ENCODE measurements at places on chromosomes 7 and 10.

DNA sequence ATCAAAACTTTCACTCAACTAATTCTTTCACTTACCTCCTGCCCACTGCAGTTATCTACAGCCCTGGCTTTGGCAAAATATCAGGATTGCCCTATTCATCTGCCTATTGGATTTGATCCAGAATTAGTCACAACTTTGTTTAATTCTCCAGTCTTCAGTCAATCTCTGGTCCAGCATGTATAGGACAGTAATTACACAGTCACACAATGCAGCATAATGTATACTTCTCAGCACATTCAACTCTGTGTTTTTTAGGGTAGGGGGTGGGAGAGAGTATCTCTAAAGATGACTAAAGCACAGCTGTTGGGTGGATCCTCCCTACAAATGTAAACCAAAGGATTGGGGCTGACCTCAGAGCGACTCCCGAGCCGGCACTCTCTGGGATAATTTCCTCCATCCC is 17.7 kb upstream of the NRP1 start:
- no peaks in the 10 kb centered on the region for H3K36me3 ChIP-seq
- H3K27ac ChIP-seq = no peak overlapping the region
- H3K27me3 ChIP-seq = no peaks in the 10 kb centered on the region
- no peak overlapping the region for H3K4me3 ChIP-seq
- H3K4me1 ChIP-seq = no peaks in the 10 kb centered on the region

DNA sequence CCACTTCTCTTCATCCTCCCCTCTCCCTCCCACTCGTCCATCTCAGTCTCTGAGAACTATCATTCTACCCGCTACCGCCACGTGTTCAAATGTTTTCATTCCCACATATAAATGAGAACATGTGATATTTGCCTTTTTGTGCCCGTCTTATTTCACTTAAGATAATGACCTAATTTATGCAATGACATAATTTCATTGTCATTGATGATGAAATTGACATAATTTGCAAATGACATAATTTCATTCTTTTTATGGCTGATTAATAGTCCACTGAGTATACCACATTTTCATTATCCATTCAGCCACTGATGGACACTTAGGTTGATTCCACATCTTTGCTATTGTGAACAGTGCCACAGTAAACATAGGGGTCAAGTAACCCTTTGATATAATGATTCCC is 292.3 kb downstream of the GRID1 start:
- no peak overlapping the region for H3K27ac ChIP-seq
- no peak overlapping the region for H3K4me3 ChIP-seq
- no peaks in the 10 kb centered on the region for H3K36me3 ChIP-seq
- H3K4me1 ChIP-seq = peaks cover 5% of the 10 kb centered on the region

GRCh38 chr10:72283131-72283530 is 9.4 kb downstream of the DDIT4 start:
- no peaks in the 10 kb centered on the region for H3K27me3 ChIP-seq
- H3K4me3 ChIP-seq = no peak overlapping the region
- no peak overlapping the region for H3K27ac ChIP-seq
- H3K36me3 ChIP-seq = no peaks in the 10 kb centered on the region
- no peak for DNase-seq

GRCh38 chr7:74380720-74381119 is 73.0 kb upstream of the GTF2IRD1 start:
- H3K36me3 ChIP-seq = peaks cover 5% of the 10 kb centered on the region
- no peaks in the 10 kb centered on the region for H3K27me3 ChIP-seq
- no peak overlapping the region for H3K27ac ChIP-seq
- no peaks in the 10 kb centered on the region for H3K4me1 ChIP-seq
- H3K4me3 ChIP-seq = no peak overlapping the region

DNA sequence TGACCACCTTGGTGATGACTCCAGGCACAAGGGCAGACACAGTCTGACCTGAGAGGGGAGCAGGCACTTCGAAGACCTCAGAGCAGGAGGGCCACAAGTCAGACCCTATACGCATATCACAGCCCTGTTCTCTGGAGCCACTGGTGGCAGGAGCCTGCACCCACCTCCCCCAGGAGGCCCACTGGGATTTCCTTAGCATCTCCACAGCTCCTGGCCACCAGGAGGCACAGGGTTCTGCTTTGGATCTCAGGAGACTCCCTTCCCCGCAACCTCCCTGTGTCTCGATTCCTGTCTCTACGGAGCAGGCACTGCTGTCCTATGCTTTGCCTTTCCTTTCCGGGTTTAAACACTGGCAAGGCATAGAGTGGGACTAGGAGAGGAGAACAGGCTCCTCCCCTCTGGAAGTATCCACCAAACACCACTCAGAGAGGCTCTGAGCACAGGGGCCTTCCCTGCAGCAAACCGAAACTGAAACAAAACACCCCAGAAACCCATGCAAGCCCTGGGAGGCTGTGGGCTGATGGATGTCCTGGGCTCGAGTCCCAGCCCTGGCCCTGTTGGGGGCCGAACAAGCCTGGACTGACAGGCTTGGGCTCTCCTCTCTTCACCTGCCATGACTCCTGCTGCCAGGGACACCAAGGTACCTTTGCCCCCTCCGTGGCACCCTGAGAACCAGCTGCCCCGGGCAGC is 166.3 kb downstream of the NEURL1 start:
- H3K4me3 ChIP-seq = 0 out of 2 replicates have a peak overlapping the region, but pooled peaks have one; percentile 8
- no peak overlapping the region for H3K27ac ChIP-seq
- DNase-seq = no peak
- peaks cover 20% of the 10 kb centered on the region for H3K4me1 ChIP-seq

GRCh38 chr7:37510043-37510634 is 61.5 kb upstream of the ELMO1 start:
- H3K27me3 ChIP-seq = no peaks in the 10 kb centered on the region
- no peak overlapping the region for H3K4me3 ChIP-seq
- H3K36me3 ChIP-seq = no peaks in the 10 kb centered on the region

GRCh38 chr7:4136501-4137110 is 545.5 kb upstream of the FOXK1 start:
- no peaks in the 10 kb centered on the region for H3K4me1 ChIP-seq
- H3K27ac ChIP-seq = no peak overlapping the region
- no peak overlapping the region for H3K4me3 ChIP-seq
- no peak for DNase-seq

- H3K27me3 ChIP-seq = no peaks in the 10 kb centered on the region
- no peak overlapping the region for H3K4me3 ChIP-seq
- peaks cover 5% of the 10 kb centered on the region for H3K4me1 ChIP-seq
These were observed 700.7 kb downstream of the PHTF2 start for GRCh38 chr7:78499283-78499682.

GRCh38 chr10:117412469-117413010 is 37.3 kb upstream of the PDZD8 start:
- H3K4me3 ChIP-seq = no peak overlapping the region
- H3K27ac ChIP-seq = no peak overlapping the region
- H3K4me1 ChIP-seq = no peaks in the 10 kb centered on the region
- no peak for DNase-seq
- H3K36me3 ChIP-seq = no peaks in the 10 kb centered on the region
- H3K27me3 ChIP-seq = no peaks in the 10 kb centered on the region

- H3K4me1 ChIP-seq = no peaks in the 10 kb centered on the region
- no peak for DNase-seq
- H3K4me3 ChIP-seq = no peak overlapping the region
- no peaks in the 10 kb centered on the region for H3K36me3 ChIP-seq
These were observed 151.0 kb upstream of the NEBL start for GRCh38 chr10:21048068-21048467.

GRCh38 chr7:105336009-105336408 is 52.7 kb downstream of the SRPK2 start:
- H3K4me1 ChIP-seq = no peaks in the 10 kb centered on the region
- no peak overlapping the region for H3K4me3 ChIP-seq
- no peak overlapping the region for H3K27ac ChIP-seq
- H3K27me3 ChIP-seq = no peaks in the 10 kb centered on the region
- no peak for DNase-seq

GRCh38 chr10:35940141-35941041 is 298.3 kb upstream of the FZD8 start:
- peaks cover 5% of the 10 kb centered on the region for H3K4me1 ChIP-seq
- no peak overlapping the region for H3K4me3 ChIP-seq
- no peaks in the 10 kb centered on the region for H3K27me3 ChIP-seq
- no peaks in the 10 kb centered on the region for H3K36me3 ChIP-seq
- no peak overlapping the region for H3K27ac ChIP-seq

DNA sequence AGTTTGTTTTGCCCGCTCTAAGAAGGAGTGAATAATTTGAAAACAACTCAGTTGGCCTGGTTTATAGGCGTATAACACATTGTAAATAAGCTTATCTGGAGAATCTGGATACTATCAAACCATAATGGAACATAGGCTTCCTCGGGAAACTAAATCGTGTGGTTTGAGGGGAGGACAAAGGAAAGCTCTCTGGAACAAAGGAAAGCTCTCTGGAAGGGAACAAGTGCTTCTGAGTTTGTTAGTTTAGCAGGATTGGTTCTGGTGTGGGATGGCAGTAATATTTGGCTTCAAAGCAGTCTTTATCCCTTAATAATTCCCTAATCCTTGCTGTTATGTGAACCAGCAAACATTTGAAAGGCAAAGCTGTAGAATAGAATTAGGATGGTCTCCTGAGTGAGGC is 15.0 kb upstream of the SLK start:
- H3K27me3 ChIP-seq = no peaks in the 10 kb centered on the region
- no peaks in the 10 kb centered on the region for H3K36me3 ChIP-seq
- no peak for DNase-seq
- no peak overlapping the region for H3K4me3 ChIP-seq
- no peaks in the 10 kb centered on the region for H3K4me1 ChIP-seq

- no peak overlapping the region for H3K4me3 ChIP-seq
- no peak for DNase-seq
- H3K36me3 ChIP-seq = no peaks in the 10 kb centered on the region
- H3K27ac ChIP-seq = no peak overlapping the region
- H3K4me1 ChIP-seq = no peaks in the 10 kb centered on the region
These were observed 137.0 kb upstream of the MINDY3 start for GRCh38 chr10:15997313-15997712.

GRCh38 chr10:110817614-110818013 is 54.1 kb upstream of the PDCD4 start:
- no peak overlapping the region for H3K4me3 ChIP-seq
- H3K27ac ChIP-seq = no peak overlapping the region
- no peaks in the 10 kb centered on the region for H3K36me3 ChIP-seq
- no peak for DNase-seq
- peaks cover 2% of the 10 kb centered on the region for H3K4me1 ChIP-seq

DNA sequence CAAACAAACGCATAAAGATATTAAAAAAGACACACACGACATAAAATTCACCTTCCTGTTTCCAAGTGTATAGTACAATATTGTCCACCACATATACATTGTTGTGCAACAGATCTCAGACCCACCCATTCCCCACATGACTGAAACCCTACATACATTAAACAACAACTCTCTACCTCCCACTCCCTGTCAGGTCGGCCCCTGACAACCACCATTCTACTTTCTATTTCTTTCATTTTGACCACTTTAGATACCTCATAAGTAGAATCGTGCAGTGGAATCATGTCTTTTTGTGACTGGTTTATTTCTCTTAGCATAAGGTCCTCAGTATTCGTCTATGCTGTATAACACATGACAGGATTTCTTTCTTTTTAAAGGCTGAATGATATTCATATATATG is 320.5 kb downstream of the BBS9 start:
- H3K27me3 ChIP-seq = no peaks in the 10 kb centered on the region
- H3K4me3 ChIP-seq = no peak overlapping the region
- H3K27ac ChIP-seq = no peak overlapping the region

DNA sequence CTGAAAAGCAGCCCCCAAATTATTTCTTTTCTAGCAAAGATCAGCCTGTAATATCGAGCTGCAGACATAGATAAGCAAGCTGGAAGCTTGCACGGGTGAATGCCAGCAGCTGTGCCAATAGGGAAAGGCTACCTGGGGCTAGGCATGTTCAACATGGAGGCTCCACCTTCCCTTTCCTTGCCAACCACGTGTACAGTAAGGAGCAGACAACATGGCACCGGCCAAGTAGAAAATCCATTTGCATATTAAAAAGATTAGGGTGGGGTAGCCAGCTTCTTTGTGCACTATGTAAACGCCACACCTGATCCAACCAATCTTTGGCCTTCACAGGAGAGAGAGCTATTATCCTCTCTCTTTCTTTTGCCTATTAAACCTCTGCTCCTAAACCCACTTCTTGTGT is 56.7 kb upstream of the SEPHS1 start:
- DNase-seq = no peak
- no peak overlapping the region for H3K27ac ChIP-seq
- H3K4me3 ChIP-seq = no peak overlapping the region

DNA sequence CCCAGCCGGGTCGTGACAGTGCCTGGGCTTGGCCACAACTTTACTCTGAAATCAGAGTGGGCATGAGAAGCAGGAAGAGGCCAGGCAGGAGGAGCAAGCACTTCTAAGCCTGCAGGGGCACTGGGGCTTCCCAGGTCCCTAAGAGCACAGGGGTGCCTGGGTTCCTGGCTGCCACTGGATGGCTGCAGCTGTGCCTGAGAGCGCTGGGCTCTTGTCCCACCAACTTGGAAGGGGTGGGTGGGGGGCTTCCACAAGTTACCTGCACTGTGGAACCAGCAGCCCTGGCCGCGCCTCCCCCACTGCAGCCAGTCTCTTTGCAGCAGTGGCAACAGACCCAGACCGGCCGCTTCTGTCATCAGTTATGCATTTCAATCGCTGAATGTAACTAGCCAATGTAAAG is 434.7 kb upstream of the GRM3 start:
- H3K36me3 ChIP-seq = no peaks in the 10 kb centered on the region
- DNase-seq = no peak
- no peaks in the 10 kb centered on the region for H3K27me3 ChIP-seq
- H3K4me1 ChIP-seq = no peaks in the 10 kb centered on the region

DNA sequence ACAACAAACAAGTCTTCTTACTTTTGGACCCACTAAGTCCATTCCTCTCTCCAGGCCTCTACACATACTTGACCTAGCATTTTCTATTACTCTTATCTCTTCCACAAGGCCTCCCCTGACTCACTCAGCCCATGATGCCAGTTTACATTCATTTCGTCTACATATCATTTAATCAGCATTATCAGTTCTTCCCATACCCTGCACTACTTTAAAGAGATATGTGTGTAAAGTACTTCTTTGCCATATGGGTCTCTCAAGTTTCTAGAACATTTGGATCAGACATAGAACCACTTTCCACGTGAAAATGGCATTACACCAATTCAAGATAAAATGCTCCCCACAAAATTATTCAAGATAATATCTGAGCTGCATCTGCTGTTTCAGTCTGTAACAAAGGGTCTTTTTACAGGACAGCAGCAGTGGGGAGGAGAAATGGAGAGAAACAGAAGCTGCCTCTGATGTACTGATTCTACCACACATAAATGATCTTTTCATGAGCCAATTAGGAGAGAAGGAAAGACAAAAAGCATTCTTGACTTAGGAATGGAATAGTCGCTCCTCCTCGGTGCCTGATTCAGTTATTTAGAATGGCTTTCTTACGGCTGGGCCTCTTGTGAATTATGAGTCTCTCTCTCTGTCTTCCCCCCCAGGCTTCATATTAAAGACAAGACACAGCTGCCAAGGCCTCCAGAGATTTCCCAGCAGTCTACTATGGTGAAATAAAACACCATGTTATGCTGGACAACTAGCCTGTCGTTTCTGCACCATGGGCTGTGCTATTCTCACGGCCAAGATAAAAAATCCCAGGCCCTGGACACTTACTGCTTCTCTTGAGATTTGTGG is 46.9 kb upstream of the SEPTIN7 start:
- H3K27ac ChIP-seq = no peak overlapping the region
- no peak for DNase-seq
- no peaks in the 10 kb centered on the region for H3K27me3 ChIP-seq
- no peaks in the 10 kb centered on the region for H3K4me1 ChIP-seq
- no peaks in the 10 kb centered on the region for H3K36me3 ChIP-seq
- no peak overlapping the region for H3K4me3 ChIP-seq

- H3K27me3 ChIP-seq = no peaks in the 10 kb centered on the region
- no peaks in the 10 kb centered on the region for H3K4me1 ChIP-seq
- no peaks in the 10 kb centered on the region for H3K36me3 ChIP-seq
- no peak overlapping the region for H3K4me3 ChIP-seq
- no peak overlapping the region for H3K27ac ChIP-seq
- DNase-seq = no peak
These were observed 10.5 kb downstream of the DDC start for GRCh38 chr7:50554431-50555322.
